ENCODE measurements at places on chromosomes 4 and X.

DNA sequence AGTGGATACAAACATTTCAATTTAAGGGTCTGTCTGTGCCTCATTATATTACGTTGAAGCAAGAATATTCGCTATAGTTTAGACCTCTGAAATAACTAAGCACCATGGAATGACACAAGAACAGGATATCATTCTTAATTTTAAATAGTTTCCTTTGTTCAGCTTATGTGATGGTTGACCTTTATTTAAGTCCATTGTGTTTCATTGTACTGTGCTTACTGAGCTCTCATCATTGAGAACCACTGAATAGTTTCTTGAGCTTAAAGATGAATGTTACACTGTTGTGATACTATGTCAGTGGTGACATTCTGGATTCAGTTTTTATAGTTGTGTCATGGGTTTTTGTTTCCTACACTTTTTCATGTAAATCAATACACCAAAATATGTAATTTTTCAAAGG, 239.3 kb downstream of the RPA4 start:
- no peak for DNase-seq

GRCh38 chr4:53895137-53895536, 169.3 kb downstream of the CHIC2 start:
- DNase-seq: no peak

DNA sequence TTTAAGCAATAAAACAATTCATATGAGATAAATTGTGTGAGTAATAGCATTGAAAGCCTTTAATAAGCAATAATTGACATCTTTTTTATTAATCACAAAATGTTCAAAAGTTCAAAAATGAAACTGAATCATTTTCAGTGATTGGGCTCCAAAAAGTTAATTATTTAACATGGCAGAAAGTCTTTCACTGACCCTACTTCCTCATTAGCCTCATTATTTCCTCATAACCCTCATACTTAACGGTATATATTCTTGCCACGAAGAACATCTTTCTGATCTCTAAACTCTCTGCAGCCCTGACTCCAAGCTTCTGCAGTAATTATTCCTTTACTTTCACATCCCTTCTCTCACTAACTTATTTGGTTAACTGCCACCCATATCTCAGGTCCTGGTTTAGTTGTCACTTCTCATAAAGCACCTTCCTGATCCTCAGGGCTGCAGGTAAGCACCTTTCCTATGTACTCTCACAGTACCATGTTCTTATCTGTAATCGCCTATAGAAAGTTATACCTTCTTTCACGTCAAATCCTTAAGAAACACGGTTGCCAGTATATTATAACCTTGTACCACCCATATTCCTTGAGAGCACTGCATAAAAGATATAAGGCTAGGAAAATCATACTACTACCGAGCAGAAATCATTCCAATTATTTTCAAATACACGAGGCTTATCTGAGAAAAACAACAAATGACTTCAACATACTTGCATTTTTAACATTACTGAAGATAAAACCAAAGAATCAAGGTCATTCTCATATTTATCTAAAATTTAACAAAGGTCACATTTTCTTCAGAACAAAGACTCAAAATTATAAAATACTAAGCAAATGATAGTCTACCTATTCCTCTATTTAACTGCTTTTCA, 72.2 kb downstream of the PPP3CA start:
- DNase-seq: no peak

- no peak for DNase-seq
Observed at GRCh38 chrX:9562851-9563250, 98.0 kb downstream of the TBL1X start.

DNA sequence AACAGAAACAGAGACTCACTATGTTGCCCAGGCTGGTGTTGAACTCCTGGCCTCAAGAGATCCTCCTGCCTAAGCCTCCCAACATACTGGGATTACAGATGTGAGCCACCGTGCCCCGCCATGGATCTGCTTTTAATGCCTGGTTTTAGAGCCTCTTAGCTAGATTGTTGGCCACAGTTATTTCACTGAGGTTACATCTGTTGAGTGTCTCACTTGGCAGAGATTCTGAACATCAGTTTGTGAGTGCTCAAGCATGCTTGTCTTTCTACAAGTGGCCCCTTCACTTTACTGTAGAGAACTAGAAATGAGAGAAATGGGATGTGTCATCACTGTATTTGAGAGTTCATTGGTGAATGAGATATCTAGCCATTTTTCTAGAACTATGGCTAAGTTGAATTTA, 218.5 kb downstream of the APBB2 start:
- DNase-seq: no peak

GRCh38 chr4:6257247-6258025, 12.2 kb upstream of the WFS1 start:
- no peak for DNase-seq

GRCh38 chrX:20218836-20219505, 47.7 kb downstream of the RPS6KA3 start:
- DNase-seq: no peak

GRCh38 chr4:124253080-124253479, 459.5 kb downstream of the ANKRD50 start:
- no peak for DNase-seq

DNA sequence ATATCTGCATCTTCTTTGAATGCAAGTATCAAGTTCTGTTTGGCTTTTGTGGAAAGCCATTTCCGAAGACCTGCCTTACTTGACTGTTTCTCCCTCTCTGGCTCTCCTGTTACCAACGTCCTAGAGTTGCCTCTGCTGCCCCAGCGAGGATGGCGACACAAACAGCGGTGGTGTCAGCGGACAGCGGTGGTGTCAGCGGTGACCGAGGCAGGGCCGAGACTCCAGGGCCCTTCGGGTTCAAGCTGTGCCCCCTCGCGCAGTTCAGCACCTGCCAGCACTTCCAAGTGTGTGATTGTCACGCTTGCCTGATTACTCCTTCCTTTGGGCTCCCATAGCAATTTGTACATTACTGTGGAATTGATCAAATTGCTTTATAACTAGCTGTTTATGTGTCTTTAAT, 336.9 kb upstream of the FAT1 start:
- no peak for DNase-seq

GRCh38 chrX:13742397-13743176, 8.0 kb downstream of the OFD1 start:
- no peak for DNase-seq

GRCh38 chr4:44725166-44725565, 1.2 kb downstream of the GNPDA2 start:
- no peak for DNase-seq

DNA sequence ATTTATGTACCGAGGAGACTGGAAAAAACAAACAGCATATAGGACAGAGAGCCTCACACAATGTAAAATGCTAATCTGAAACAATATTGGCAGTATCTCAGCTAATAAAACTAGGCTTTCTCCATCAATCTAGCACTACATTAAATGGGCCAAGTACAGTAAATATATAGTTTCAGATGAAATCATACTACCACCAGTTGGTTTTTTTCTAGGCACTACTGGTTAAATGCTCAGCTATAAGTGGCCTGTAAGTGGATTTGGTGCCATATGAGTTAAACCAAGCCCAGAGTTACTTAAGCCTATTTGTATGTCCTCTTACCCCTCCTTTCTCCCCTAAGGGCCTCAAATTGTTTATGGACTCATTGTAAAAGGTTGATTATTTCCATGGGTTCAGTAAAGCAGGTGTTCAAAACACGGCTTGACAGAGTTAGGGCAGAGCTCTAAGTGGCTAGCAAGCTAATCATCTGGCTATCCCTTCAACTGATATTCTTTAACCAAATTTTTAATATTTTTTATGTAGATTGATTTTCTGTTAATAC, 57.5 kb downstream of the FAM13A start:
- DNase-seq: no peak

DNA sequence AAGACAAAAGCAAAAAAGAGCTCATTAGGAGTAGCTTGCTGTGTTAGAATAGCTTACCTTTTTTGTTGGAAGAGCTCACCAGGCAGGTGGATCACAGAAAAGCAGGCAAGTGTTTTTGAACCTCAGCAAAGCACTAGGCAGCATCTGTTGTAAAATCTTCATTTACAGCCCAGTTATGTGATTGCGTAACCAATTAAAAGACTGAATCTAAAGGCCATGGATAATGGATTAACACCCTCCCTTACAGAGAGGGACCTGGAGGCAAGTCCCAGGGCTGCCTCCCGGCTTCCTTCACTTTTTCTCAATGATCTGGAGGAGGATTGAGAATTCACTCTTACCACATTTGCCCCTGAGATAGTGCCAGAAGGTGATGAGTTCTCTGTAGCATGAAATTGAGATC, 51.1 kb downstream of the MAMLD1 start:
- DNase-seq: no peak
